Vagina (tissue), 2 donors: ENCODE measurements at places on chromosomes 2 and 18. TPM values are rescaled to one million over a fixed set of nuclear protein-coding genes. Genes with fewer than 3 reads are reported as not detected.

ABCG5 gene
- total RNA-seq = not detected

GRCh38 chr2:177733322-177733855 lies 339.2 kb downstream of the PDE11A start:
- DNase-seq = no peak

FECH gene
- total RNA-seq = 44.7 TPM

DNA sequence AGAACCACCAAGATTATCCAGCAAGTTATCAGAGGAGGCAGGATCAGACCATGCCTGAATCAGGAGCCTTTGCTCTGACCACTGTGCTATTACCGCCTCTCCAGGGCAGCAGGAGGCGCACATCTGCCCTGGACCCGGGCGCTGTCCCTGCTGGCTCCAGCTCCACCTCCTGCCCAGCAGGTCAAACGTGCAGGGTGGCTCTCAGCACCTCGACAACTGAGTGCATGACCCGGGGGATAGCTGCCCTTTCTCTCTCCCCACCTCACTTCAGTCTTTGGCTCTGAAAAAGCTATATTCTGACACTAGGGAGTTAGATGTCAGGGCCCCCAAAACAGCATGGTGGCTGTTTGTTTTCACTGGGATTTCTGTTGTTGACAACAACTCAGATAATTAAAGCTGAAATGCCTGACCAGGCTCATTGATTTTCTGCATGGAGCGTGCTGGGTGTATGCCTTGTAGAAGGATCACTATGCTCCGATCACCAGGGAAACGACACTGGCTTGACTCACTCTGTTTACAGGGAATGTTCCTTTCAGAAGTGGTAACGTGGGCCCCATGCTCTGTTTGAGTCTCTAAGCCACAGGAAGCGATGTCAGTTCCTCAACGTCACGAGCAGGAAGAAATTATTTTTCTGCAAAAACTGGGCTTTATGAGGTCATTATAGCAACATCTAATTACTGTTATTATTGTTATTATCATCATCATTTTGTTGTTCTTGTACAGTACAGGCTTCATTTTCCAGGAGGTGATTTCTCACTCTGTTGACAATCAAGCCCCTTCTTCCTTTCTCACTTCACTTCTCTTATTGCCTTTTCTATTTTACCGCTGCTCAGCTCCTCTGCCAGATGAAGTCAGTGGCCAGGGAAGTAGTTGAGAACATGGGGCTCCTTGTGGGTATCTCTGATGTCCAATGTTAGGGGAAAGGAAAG lies 125.6 kb downstream of the PLB1 start:
- DNase-seq = no peak

SLC23A3 gene
- total RNA-seq = 5.4 TPM

DNA sequence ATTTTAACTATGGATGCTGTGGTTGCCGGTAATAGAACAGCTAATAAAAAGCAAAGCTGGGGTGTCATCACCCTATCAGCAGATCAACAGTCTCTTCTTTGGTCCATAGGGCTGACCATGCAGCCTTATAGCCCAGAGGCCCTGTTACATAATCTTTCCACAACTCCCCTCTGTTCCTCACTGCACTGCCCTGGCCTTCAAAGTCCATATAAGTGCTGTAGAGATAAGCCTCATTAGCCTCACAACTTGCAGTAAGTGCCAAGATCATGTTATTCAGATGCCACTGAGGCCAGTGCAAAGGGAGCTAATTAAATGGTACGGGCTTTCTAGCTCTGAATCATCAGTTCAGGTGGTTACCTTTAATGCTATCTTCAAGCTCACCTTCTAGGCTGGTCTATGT lies 89.7 kb upstream of the CXCR4 start:
- no peak for DNase-seq

- no peak for DNase-seq
Measured at GRCh38 chr2:202375033-202375608, 1.0 kb upstream of the BMPR2 start.

FIGLA gene
- not detected for total RNA-seq

DNA sequence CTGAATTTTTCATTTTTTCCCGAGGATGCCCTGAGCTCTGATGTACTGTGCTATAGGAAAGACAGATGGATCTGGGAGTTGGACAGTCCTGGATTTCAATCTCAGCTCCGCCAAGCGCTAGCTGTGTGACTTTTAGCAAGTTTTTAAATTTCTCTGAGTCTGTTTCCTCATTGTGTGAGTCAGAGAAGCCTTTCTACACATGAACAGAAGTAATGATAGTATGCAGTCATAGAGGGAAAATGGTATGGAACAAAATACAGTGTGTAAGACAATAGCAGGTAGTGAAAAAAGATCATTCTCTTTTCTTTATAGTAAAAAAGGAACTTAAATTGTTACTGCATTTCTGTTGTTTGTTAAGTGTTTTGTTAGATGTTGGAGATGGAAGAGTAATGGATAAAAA lies 52.4 kb upstream of the PPM1B start:
- no peak for DNase-seq

GRCh38 chr2:45112750-45113149 lies 103.5 kb upstream of the SIX2 start:
- no peak for DNase-seq

GRCh38 chr2:114550895-114551793 lies 108.7 kb downstream of the DPP10 start:
- no peak for DNase-seq
